ENCODE measurements at places on chromosomes 12 and 14. TPM values are rescaled to one million over a fixed set of nuclear protein-coding genes. Genes with fewer than 3 reads are reported as not detected.

DNA sequence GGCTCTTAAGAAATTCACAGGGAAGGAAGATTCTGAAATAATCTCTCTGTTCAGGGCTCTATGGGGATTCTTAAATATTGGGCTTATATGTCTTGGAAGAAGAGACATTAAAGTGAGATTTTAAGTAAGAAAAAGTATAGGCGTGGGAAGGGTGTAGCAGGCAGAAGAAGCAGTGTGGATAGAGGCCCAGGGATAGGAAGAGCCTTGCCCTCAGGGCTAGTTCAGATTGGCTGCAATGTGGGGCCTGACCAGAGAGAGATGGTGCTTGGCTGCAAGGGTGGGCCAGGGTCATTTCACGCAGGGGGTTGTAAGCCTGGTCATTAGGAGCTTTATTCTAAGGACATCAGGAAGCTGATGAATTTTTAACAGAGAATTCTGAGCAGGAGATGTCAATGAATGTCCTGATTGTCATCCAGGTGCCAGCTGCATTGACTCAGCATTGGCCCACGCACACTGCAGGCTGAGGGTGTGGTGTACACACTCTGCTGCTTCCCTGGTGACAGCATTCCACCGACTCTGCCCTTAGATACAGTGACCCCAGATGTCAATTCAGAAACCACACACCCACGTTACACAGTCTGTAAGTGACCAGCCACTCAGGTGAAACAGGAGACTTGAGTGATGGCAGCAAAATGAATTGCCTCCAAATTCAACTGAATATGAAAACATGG, 582.5 kb downstream of the NRXN3 start:
- H3K4me1 ChIP-seq = no peaks in the 10 kb centered on the region
- no peak overlapping the region for H3K4me3 ChIP-seq
- H3K27me3 ChIP-seq = no peaks in the 10 kb centered on the region

- DNase-seq = no peak
- peaks cover 39% of the 10 kb centered on the region for H3K36me3 ChIP-seq
- H3K4me3 ChIP-seq = no peak overlapping the region
- no peak overlapping the region for H3K27ac ChIP-seq
Observed at GRCh38 chr12:62516927-62517326, 50.3 kb downstream of the MON2 start.

GRCh38 chr12:53755893-53756292, 4.1 kb upstream of the CISTR start:
- peak overlapping the region; percentile 7 for H3K4me3 ChIP-seq
- no peaks in the 10 kb centered on the region for H3K36me3 ChIP-seq
- no peak overlapping the region for H3K27ac ChIP-seq
- no peak for DNase-seq
- H3K4me1 ChIP-seq = peaks cover 11% of the 10 kb centered on the region

DNA sequence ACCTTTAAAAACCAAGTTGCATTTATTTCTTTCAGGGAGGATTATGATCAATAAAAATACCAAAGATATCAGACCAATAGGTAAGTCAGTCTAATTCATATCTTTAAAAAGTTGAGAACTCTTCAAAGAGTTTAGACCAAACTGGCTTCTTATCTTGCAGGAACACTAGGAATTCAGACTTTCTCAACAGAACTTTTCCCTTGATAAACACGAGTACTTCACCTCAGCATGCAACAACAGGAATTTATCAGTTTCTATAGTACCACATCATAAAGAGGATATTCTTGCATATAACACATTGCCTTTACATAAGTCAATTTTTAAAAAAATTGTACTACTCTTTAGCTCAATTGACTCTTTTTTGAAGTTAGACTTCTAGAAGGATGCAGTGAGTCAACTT, 68.2 kb downstream of the DNAI7 start:
- H3K27me3 ChIP-seq = no peaks in the 10 kb centered on the region
- no peak overlapping the region for H3K4me3 ChIP-seq
- DNase-seq = no peak
- H3K4me1 ChIP-seq = no peaks in the 10 kb centered on the region
- H3K36me3 ChIP-seq = no peaks in the 10 kb centered on the region

DNA sequence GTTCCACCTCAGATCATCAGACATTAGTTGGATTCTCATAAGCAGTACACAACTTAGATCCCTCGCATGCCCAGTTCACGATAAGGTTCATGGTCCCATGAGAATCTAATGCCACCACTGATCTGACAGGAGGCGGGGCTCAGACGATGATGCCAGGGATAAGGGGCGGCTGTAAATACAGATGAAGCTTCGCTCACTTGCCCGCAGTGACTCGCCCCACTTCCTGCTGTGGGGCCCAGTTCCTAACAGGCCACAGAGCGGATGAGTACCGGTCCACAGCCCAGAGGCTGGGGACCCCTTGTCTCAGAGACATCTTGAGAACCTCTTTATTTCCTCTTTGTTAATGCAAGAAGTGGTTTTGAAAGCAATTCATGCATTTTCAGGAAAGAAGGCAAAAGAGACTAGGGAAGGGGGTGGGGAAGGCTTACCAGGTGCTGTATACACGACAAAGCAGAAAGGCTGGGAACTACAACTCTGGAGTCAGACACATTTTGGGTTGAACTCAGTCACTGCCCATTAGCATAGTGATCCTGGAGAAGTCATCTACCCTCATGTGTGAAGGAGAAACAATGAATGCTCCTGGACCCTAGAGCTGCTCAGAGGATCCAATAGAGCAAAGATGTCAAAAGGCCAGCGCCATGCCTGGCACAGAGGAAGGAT, 68.7 kb downstream of the EID3 start:
- peaks cover 11% of the 10 kb centered on the region for H3K4me1 ChIP-seq
- H3K27me3 ChIP-seq = no peaks in the 10 kb centered on the region
- peak; percentile 47 for DNase-seq
- H3K27ac ChIP-seq = peak overlapping the region; percentile 54

DNA sequence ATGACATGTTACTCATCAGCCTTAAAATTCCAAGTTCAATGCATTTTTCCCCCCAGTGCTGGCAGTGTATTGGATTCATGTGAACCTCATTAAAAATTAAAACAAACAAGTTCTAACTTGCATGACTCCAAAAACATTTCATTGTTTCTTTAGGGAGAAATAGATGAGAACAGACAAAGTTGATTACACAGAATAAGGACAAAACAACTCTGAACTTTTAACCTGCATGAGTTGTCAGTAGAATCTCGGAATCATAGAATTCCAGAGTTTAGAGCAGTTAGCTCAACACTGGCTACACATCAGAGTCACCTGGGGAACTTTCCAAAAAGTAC, 127.5 kb downstream of the TMX1 start:
- peaks cover 15% of the 10 kb centered on the region for H3K27me3 ChIP-seq
- no peaks in the 10 kb centered on the region for H3K4me1 ChIP-seq
- DNase-seq = no peak
- H3K27ac ChIP-seq = no peak overlapping the region
- no peak overlapping the region for H3K4me3 ChIP-seq

GRCh38 chr14:51657762-51658161, 6.1 kb downstream of the FRMD6 start:
- no peaks in the 10 kb centered on the region for H3K36me3 ChIP-seq
- H3K27me3 ChIP-seq = peaks cover 46% of the 10 kb centered on the region
- no peak overlapping the region for H3K27ac ChIP-seq

DNA sequence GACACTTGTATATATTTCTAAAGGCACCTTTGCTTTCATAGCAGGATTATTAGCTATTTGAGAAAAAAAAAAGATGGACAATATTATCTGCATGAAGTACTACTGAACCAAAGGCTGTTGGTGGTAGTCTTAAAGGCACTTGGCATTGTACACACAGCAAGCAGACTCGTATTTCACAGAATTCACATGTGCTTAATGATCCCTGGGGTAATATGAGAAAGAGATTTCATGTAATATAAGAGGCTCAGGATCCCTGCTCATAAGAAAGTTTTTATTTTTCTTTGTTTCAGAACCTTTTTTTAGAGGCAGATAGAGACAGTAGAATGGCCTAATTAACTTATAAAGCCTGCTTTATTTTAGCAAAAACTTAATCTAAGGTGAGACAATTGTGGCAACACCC, 59.5 kb downstream of the SYNE2 start:
- H3K4me3 ChIP-seq = no peak overlapping the region
- H3K27me3 ChIP-seq = no peaks in the 10 kb centered on the region
- peaks cover 13% of the 10 kb centered on the region for H3K36me3 ChIP-seq
- no peak overlapping the region for H3K27ac ChIP-seq

DNA sequence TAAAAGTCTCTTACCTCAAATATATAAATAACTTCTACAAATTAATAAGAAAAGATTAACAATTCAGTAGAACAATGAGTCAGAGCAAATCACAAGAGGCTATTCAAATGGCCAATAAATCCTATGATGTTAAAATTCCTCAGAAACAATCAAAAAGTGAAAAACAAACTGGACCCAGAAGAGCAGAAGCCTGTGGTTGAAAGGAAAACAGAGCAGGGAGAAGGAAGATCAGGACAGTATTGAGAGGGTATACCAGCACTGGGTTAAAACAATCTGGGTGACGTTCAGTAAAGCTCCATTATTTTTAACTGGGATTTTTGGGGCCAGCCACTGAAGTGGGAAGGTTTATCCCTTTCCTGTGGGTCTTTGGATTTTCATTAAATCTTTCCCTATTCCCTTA, 39.7 kb upstream of the PCED1B start:
- no peak overlapping the region for H3K27ac ChIP-seq
- H3K4me3 ChIP-seq = no peak overlapping the region
- H3K4me1 ChIP-seq = peaks cover 16% of the 10 kb centered on the region
- H3K27me3 ChIP-seq = no peaks in the 10 kb centered on the region

- no peak for DNase-seq
- peaks cover 59% of the 10 kb centered on the region for H3K27me3 ChIP-seq
- H3K36me3 ChIP-seq = no peaks in the 10 kb centered on the region
- no peak overlapping the region for H3K4me3 ChIP-seq
- H3K27ac ChIP-seq = no peak overlapping the region
Observed at GRCh38 chr12:130164216-130164542, 1.9 kb downstream of the FZD10 start.

DNA sequence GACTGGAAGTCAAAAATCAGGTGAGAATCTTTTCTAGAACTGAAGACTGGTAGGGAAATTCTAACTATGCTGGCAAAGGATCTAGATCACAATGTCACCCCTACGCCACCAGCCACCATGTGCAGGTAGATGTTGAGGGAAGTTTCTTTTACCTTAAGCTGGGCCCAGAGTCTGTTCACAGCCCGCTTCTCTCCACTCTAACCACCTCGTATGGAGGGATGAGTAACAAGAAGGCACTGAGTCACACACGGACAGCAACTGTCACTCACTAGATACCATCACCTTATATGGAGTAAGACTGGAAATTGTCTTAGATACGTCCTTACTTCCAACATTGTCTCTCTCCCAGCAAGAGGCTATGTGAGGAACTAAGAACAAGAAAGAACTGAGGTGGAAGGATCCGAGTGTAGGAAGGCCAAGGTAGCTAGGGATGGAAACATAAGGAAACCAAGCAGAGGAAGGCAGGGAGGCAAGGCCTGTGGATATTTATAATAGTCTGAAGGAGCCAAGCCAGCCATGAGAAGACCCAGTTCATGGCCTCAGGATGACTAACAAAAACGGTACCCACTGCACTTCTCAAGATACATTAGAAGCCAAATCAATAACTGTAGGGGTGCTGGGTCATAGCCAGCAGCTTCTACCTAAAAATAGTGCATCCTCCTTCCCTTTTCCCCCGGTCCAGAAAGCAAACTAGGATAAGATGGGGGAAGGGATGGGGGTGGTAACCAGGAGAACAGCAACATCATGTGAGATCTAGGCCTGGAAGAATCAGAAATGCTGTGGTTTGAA, 15.5 kb downstream of the REM2 start:
- H3K36me3 ChIP-seq = peaks cover 4% of the 10 kb centered on the region
- H3K27ac ChIP-seq = peak overlapping the region; percentile 27
- peaks cover 8% of the 10 kb centered on the region for H3K4me1 ChIP-seq
- no peak overlapping the region for H3K4me3 ChIP-seq
- H3K27me3 ChIP-seq = no peaks in the 10 kb centered on the region

Gene AQP6
- total RNA-seq = not detected

Gene LBHD2
- not detected for total RNA-seq

Gene PUS7L
- 32.4 TPM for total RNA-seq

Gene PDE3A
- not detected for total RNA-seq

Gene BBOF1
- 1.6 TPM for total RNA-seq

Gene PLEKHD1
- total RNA-seq = not detected

Measured in activated naive CD8-positive, alpha-beta T cell treated with anti-CD3 and anti-CD28 coated beads for 36 hours (primary cell).